ENCODE measurements at places on chromosomes 11 and 22.

- DNase-seq: no peak
Measured at GRCh38 chr11:116043857-116044256, 539.6 kb upstream of the CADM1 start.

GRCh38 chr11:36070954-36071330, 127.1 kb downstream of the LDLRAD3 start:
- no peak for DNase-seq

GRCh38 chr22:42397332-42398249, 34.6 kb downstream of the NFAM1 start:
- DNase-seq: no peak

- no peak for DNase-seq
Measured at GRCh38 chr11:55942785-55943392, 6.7 kb upstream of the OR5I1 start.

GRCh38 chr11:35151683-35152280, 12.8 kb downstream of the CD44 start:
- no peak for DNase-seq

Measured in smooth muscle cell of the brain vasculature (primary cell).